Gastrocnemius medialis (tissue), 4 donors: ENCODE measurements at places on chromosomes 13 and 19. TPM values are rescaled to one million over a fixed set of nuclear protein-coding genes. Genes with fewer than 3 reads are reported as not detected.

- peak overlapping the region; percentile 64 for H3K4me3 ChIP-seq
- peak overlapping the region; percentile 85 for H3K27ac ChIP-seq
- H3K4me1 ChIP-seq: peaks cover 32% of the 10 kb centered on the region
- H3K27me3 ChIP-seq: peaks cover 18% of the 10 kb centered on the region
- no peak for DNase-seq
These were observed 699 bp downstream of the MEGF8 start for GRCh38 chr19:42325896-42326771.

Gene ZNF878
- not detected for total RNA-seq

GRCh38 chr13:48131533-48131932, 36.6 kb upstream of the MED4 start:
- no peak overlapping the region for H3K4me3 ChIP-seq
- H3K27me3 ChIP-seq: no peaks in the 10 kb centered on the region
- H3K4me1 ChIP-seq: peaks cover 2% of the 10 kb centered on the region
- no peaks in the 10 kb centered on the region for H3K36me3 ChIP-seq
- no peak for DNase-seq
- H3K27ac ChIP-seq: no peak overlapping the region

Gene CEACAM20
- total RNA-seq: not detected

- no peaks in the 10 kb centered on the region for H3K4me1 ChIP-seq
- DNase-seq: no peak
- peak overlapping the region; percentile 44 for H3K4me3 ChIP-seq
- no peaks in the 10 kb centered on the region for H3K36me3 ChIP-seq
- no peaks in the 10 kb centered on the region for H3K27me3 ChIP-seq
These were observed 77.2 kb upstream of the PABPC3 start for GRCh38 chr13:25018729-25019115.

Gene GRK1
- total RNA-seq: not detected

Gene SULT2A1
- total RNA-seq: 1.4 TPM

Gene ZNF677
- 6.7 TPM for total RNA-seq

Gene FGF14
- not detected for total RNA-seq

DNA sequence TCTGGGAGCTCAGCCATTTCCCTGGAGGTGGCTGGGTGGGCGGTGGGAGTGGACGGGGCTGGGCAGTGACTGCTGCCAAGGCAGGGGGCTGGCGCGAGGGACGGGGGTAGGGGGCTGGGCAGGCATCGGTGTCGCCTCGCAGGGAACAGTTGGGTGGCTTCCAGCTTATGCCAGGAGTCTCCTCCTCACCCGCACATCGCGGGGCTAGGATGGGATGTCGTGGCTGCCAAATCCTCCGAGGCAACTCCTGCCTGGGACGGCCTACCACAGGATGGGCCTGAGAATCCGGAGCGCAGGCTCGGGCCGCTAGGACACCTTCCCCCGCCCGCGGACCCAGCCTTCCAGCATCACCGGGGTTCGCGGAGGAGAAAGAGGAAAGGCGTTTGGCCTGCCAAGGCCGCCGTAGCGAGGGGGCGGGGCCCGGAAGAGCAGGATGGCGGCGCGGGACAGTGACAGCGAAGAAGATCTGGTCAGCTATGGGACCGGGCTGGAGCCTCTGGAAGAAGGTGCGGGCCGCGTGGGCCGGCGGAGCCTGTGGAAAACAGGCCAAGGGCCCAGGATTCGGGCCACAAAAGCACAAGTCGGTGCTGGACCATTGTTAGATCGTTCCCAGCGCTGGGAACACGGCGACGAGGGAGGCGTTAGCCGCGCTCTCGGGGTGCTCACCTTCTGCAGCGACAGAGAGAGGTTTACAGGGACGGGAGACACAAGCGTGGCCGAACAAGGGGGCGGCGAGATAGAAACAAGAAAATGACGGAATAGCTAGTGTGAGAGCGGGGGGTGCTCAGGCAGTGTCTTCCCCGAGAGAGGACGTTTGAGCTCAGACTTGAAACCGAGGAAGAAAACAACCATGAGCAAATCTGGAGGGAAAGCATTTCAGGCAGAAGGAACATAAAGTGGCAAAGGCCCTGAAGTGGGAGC, at the start of gene GPATCH1:
Gene GPATCH1 (plus strand): TSS at position 421 of the 921 bp plus-strand sequence. CDS start 13 bp downstream, at position 434.
- H3K27me3 ChIP-seq: no peaks in the 10 kb centered on the region
- peaks cover 16% of the 10 kb centered on the region for H3K4me1 ChIP-seq
- no peaks in the 10 kb centered on the region for H3K36me3 ChIP-seq
- DNase-seq: peak; percentile 78

Gene ADAMTSL5
- total RNA-seq: 1.4 TPM
